CD8-positive, alpha-beta memory T cell (primary cell): ENCODE measurements at places on chromosomes 5 and 9. TPM values are rescaled to one million over a fixed set of nuclear protein-coding genes. Genes with fewer than 3 reads are reported as not detected.
A peak's percentile ranks its signal among the peaks of the same experiment; 100 is the strongest.

GRCh38 chr9:89542401-89543021 lies 44.6 kb upstream of the SEMA4D start:
- H3K4me3 ChIP-seq = no peak overlapping the region
- H3K36me3 ChIP-seq = no peaks in the 10 kb centered on the region
- peaks cover 36% of the 10 kb centered on the region for H3K4me1 ChIP-seq
- H3K27me3 ChIP-seq = no peaks in the 10 kb centered on the region

DNA sequence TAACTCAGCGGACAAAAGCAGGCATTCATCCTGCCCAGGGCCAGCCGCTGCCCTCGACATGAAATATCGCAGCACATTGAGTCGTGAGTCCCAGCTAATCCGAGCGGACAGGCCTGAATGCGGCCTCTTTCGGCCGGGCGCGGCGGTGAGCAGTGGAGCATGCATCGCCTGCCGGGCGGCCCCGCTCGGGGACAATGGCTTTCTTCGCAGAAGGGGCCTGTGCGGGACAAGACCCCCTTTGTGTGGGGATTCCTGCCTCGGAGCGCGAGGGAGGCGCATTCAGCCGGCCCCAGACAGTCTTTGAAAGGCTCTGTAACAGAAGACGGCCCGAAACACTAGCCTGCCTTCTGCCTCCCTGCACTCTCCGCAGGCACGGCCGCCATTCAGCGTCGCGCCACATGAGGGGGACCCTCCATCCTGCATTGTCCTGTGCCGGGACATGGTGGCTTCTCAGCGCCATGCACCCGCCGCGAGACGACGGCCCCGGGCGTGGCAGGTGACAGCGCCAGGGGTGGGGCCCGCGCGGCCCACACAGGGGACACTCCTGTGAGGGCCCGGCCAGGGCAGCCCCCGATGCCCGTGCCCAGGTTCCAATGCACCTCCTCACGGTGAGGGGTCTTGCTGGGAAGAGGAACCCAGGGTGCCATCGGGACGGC lies 52.0 kb downstream of the EXD3 start:
- H3K4me3 ChIP-seq = no peak overlapping the region

Gene CTXN3
- not detected for polyA plus RNA-seq

Gene CDKN2B
- 0.16 TPM for polyA plus RNA-seq

GRCh38 chr9:112544477-112544876 lies 57.9 kb downstream of the KIAA1958 start:
- H3K36me3 ChIP-seq = no peaks in the 10 kb centered on the region
- H3K4me3 ChIP-seq = no peak overlapping the region
- H3K4me1 ChIP-seq = no peaks in the 10 kb centered on the region
- DNase-seq = no peak
- no peak overlapping the region for H3K27ac ChIP-seq

Gene CD74
- 1,273 TPM for polyA plus RNA-seq

GRCh38 chr5:172312286-172312685 lies 28.7 kb upstream of the UBTD2 start:
- H3K27me3 ChIP-seq = no peaks in the 10 kb centered on the region
- H3K36me3 ChIP-seq = no peaks in the 10 kb centered on the region
- H3K4me1 ChIP-seq = no peaks in the 10 kb centered on the region
- DNase-seq = no peak

Gene C1QTNF3
- polyA plus RNA-seq = 0.39 TPM

GRCh38 chr5:146475190-146475780 lies 28.2 kb downstream of the TCERG1 start:
- no peaks in the 10 kb centered on the region for H3K27me3 ChIP-seq
- H3K4me3 ChIP-seq = no peak overlapping the region
- no peaks in the 10 kb centered on the region for H3K4me1 ChIP-seq
- H3K27ac ChIP-seq = no peak overlapping the region
- peaks cover 36% of the 10 kb centered on the region for H3K36me3 ChIP-seq

DNA sequence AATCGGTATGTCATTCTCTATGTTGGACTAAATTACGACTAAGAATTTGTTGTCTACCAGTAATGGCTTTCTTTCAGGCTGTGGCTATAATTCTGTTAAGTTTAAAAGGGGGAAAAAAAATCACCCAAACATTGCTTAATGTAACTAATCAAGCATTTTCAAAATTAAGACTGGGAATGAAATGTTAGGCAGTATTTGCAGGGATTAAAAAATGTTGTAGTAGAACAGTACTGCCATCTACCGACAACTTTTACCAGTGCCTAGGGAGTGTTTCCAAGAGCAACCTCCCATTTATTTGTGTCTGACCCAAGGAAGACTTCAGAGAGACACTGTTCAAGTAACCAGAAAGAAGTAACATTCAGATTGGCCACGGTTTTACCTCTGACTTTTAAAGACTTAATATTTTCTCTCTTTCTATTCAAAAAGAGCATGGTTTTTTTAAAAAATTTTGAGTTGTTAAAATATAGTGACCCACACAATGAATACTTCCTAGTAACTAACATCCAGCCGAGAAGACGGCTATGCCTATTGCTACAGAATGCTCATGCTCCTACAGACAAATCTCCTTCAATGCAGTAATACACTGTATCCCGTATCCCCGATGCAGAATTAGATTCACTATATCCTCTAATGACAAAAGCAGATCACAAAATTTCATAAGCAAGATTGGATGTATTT lies 92.4 kb downstream of the ARL15 start:
- H3K4me1 ChIP-seq = no peaks in the 10 kb centered on the region
- no peak overlapping the region for H3K27ac ChIP-seq
- no peaks in the 10 kb centered on the region for H3K36me3 ChIP-seq
- H3K4me3 ChIP-seq = no peak overlapping the region
- DNase-seq = peak; percentile 11

Gene SPAAR
- not detected for polyA plus RNA-seq

Gene PCDHA13
- not detected for polyA plus RNA-seq

DNA sequence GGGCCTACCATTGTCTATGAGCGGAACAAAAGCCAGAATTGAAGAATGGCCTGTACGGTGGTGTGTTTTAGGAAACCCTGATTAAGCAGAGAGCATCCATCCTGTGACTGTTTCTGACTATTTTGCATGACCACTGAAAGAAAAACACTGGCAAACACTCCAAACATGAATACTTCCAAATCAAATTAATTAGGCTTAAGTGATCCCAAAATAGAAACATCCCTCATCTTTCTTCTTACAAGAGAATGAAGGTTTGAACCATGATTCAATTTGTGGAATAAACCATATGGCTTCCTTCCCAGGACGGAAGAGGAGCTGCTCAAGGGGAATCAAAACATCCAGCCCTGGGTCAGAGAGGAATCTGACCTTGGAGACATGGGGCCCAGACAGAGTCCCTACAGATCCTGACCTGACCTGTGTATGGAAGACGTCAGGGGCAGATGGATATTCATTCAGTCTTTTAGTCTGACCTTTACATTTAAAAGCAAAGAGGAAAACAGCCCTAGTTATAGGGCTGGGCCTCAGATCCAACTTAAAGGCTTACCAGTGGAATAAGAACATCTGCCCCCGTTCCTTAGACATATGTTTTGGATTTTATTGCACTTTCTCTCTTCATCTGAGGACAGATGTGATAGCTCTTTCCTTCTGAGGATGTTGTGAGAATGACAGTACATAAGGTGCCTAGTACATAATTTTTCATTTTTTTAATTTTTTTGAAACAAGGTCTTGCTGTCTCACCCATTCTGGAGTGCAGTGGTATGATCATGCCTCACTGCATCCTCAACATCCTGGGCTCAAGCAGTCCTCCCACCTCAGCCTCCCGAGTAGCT lies 17.6 kb upstream of the RECK start:
- no peak overlapping the region for H3K4me3 ChIP-seq
- no peaks in the 10 kb centered on the region for H3K4me1 ChIP-seq
- H3K36me3 ChIP-seq = no peaks in the 10 kb centered on the region
- no peak for DNase-seq
- H3K27ac ChIP-seq = no peak overlapping the region

DNA sequence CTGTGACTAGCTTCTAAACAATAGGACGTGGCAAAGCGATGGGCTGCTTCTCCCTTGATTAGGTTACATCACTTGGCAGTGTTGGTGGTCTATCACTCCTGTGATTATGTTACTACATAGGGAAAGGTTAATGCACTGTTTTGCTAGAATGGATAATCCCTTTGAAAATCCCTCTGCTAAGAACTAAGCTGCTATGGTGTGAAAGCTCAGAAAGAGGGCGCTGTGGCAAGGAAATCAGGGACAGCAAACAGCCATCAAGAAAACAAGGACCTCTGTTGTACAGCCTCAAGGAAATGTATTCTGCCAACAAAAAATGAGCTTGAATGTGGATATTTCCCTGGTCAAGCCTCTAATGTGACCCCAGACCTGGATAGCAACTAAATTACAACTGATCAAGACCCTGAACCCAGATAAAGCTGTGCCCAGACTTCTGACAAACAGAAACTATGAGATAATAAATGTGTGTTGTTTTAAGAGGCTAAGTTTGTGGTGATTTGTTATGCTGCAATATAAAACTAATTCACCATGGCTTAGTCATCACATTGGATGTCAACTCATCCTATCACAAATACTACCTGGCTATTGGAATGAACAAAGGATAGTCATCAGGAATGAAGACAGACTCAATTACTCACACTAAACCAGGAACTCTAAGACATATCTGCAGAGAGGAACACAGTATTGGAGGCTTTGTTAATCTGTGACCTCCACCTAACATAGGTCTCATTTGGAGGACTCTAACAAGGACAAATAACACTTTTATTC lies 1215.9 kb downstream of the EFNA5 start:
- no peaks in the 10 kb centered on the region for H3K27me3 ChIP-seq
- no peak for DNase-seq
- H3K27ac ChIP-seq = no peak overlapping the region
- H3K36me3 ChIP-seq = no peaks in the 10 kb centered on the region

Gene C9orf153
- not detected for polyA plus RNA-seq

- peaks cover 84% of the 10 kb centered on the region for H3K4me1 ChIP-seq
- H3K27me3 ChIP-seq = no peaks in the 10 kb centered on the region
- DNase-seq = no peak
- no peaks in the 10 kb centered on the region for H3K36me3 ChIP-seq
- H3K4me3 ChIP-seq = peak overlapping the region; percentile 82
Measured at GRCh38 chr9:89495824-89496560, 1.9 kb downstream of the SEMA4D start.

GRCh38 chr9:95556521-95556920 lies 39.8 kb upstream of the PTCH1 start:
- H3K36me3 ChIP-seq = no peaks in the 10 kb centered on the region
- no peak overlapping the region for H3K4me3 ChIP-seq
- H3K27ac ChIP-seq = no peak overlapping the region
- peaks cover 7% of the 10 kb centered on the region for H3K27me3 ChIP-seq
- no peak for DNase-seq

DNA sequence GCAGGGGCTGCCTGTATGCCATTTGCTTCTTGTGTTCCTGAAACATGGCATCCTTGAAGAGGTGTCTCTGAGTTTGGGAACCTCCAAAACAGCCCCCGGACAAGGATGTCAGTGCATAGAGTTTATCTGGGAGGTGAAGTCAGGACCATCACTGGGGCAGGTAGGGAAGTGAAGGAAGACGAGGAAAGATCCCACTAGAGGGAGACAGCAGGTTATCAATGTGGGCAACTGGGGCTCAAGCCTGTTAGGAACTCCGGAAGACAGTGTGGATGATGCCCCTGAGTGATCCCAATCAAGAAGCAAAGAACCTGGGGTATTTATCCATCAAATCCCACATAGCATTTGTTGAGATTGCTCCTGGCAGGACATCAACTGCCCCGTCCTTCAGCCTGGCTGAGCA lies 233.1 kb downstream of the AGTPBP1 start:
- no peak overlapping the region for H3K27ac ChIP-seq
- no peaks in the 10 kb centered on the region for H3K4me1 ChIP-seq
- H3K27me3 ChIP-seq = no peaks in the 10 kb centered on the region
- H3K36me3 ChIP-seq = no peaks in the 10 kb centered on the region
